CD4-positive, alpha-beta T cell treated with Interleukin-6 at 100 ng/mL for 8 hours (primary cell): ENCODE measurements at places on chromosomes 12 and 14.

- no peak for DNase-seq
Observed at GRCh38 chr12:15861404-15861803, 20.8 kb upstream of the STRAP start.

DNA sequence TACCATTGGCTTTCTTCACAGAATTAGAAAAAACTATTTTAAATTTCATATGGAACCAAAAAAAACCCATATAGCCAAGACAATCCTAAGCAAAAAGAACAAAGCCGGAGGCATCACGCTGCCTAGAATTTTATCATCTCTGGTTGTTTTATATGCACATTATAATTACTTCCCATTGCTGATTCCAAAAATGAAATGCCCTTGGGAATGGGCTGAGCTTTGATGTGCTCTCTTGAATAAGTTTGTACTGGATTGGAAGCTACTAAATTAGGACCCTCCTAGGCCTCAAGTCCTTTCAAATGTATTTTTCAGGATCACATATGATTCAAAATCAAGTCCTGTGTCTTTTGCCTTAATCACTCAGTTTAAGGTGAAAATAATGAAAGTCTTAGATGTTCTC lies 58.9 kb upstream of the DUSP6 start:
- DNase-seq, result no peak

DNA sequence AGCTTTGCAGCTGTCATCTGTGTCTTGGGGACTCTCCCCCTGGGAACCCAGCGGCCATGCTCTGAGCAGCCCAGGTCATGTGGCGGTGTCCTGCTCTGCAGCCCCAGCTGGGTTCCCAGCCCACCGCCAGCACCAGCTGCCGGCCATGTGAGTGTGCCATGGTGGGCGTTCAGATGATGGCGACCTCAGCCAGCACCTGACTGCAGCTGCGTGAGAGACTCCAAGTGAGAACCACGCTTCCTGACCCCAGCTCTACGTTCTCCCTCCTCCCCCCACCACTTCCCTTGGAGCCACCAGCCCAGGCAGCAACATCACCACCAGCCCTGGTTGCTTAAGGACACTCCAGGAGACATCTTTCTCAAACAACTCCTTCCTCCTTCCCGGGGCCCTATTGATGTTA lies 68.8 kb downstream of the SLC24A4 start:
- DNase-seq, result no peak

GRCh38 chr12:49974677-49975317 lies 2.0 kb downstream of the AQP6 start:
- no peak for DNase-seq

DNA sequence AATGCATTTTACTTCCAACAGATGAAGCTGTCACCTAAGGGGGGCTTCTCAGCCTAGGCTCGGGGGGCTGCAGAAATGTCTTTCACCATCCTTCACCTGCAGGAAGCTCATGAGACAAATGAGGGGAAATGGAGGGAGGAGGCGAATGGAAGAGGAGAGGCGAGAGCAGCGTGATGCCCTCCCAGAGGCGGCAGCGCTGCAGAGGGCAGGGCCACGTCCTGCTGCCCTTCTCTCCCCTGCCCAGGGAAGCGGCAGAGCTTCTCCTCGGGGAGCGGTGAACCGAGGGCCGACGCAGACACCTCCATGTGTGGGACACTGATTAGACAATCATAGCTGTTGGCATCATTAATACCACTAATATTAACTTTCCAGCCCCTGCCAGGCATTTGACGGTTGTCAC lies 78.3 kb downstream of the SERPINA3 start:
- DNase-seq, result no peak

- no peak for DNase-seq
Observed at GRCh38 chr14:105169776-105170655, 1.4 kb upstream of the JAG2 start.

DNA sequence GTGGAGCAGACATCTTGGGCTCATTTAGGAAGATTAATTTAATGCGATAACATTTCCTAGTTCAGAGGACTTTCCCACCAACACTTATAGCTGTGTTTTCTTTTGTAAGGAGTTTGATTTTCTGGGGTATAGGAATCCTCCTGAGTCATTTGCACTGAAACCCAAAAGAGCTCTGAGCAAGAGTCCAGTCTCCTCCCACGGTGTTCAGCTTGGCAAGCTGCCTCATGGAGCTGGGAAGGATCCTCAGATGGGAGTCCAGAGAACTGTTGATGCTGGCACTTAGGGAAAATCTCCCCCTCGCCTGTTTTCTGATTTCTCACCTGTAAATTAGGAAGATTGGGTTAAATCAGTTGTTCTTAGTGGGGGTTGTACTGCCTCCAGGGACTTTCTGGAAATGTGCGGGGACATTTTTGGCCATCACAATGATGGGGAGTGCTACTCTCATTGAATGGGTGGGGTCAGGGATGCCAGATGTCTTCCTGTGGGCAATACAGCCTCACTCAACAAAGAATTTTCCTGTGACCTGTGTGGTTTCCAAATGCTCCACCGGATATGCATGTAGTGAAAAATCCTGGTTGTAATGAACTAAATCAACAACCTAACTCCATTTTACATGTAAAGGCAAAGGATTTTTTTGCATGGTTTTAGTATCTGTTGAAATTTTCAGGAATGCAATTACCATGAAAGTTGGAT lies 150.6 kb downstream of the ADCK1 start:
- DNase-seq, result no peak
